Mucosa of descending colon (tissue), 3 donors: ENCODE measurements at places on chromosomes 12 and 14.
A peak's percentile ranks its signal among the peaks of the same experiment; 100 is the strongest.

- peak; percentile 37 for DNase-seq
Measured at GRCh38 chr14:91889477-91890211, 22.3 kb upstream of the TC2N start.

DNA sequence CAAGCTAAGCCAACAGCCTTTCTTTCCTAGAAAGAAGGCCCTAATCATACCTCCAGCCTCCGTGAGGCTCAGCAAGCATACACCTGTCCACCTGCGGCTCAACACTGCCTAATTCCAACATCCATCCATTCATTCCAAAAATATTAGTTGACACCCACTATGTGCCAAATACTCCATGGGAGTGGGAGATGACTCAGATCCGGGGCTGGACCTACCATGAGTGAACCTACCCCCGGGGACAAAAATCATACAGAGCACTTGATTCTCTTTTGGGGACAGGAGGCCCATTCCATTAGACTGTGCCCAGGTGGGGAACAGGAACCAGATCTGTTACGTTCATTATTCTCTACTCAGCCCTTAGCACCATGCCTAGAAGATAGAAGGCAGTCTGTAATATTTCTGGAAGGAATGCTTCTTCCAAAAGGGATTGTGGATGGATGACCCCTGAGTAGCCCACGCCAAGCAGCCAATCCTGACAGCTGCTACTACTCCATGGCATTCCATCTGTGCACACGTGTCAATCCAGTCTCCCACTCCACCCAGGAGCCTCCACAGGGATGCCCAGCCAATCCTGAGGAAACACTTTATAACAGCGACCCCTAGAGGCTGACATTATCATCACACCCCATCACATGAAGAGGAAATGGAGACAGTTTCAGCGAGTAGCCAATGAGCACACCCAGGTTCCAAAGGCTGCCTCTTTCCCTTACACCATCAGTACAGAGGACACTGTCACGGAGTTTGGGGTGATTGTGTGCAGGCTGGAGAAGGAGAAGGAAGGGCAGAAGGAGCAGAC is 170.7 kb downstream of the ESRRB start:
- DNase-seq, result no peak

DNA sequence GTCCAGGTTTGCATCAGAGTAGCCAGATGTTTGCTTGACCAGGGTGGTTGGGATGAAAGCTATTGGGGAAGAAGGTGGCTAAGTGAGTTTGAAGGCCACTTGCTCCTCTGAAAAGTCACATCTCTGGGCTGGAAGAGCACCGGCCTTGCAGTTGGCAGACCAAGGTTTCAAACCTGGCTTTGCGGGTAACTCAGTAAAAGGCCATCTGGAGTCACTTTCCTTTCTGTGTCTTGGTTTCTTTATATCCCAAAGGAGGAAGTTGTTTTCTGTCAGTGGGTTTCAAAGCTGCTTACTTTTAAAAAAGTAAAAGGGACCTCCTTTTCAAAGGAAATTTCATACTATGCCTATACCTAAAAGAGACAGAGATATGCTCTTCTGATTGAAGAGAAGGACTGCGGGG is 26.2 kb upstream of the CMA1 start:
- no peak for DNase-seq

GRCh38 chr12:11787933-11788849 is 138.7 kb downstream of the ETV6 start:
- DNase-seq, result no peak

- no peak for DNase-seq
Measured at GRCh38 chr14:66483322-66483721, 2.8 kb upstream of the CCDC196 start.

DNA sequence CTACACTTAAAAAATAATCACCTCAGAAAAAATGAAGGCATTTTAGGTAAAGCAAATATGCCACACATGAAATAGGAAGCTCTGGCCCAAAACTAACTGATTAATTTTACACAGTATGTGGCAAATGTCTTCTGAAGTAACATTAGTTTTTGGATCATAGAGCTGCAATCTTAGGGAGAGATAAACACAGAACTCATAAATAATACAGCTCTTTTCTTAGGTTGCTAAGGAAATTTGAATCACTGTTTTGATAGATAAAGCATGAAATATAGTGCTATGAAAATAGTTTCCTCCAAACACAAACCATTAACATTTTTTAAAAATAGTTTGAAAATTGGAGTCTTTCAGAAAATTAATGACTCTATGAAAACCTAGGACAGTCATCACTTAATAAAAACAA is 15.0 kb downstream of the RASSF9 start:
- DNase-seq, result no peak
